Left lung (tissue), 14 donors: ENCODE measurements at places on chromosomes 5 and 9. TPM values are rescaled to one million over a fixed set of nuclear protein-coding genes. Genes with fewer than 3 reads are reported as not detected.
A peak's percentile ranks its signal among the peaks of the same experiment; 100 is the strongest.

GRCh38 chr5:59548807-59549357, 344.6 kb downstream of the PDE4D start:
- DNase-seq, result peak; percentile 75

GLRA1 gene
- not detected for polyA plus RNA-seq

GRCh38 chr5:73759771-73760170, 133.8 kb downstream of the ARHGEF28 start:
- DNase-seq, result no peak

SPATA31C1 gene
- not detected for polyA plus RNA-seq

QRFP gene
- 0.44 TPM for polyA plus RNA-seq

GRCh38 chr5:112689155-112689909, 48.4 kb upstream of the APC start:
- no peak for DNase-seq

CCDC183 gene
- 5.3 TPM for polyA plus RNA-seq
